ENCODE measurements at places on chromosomes 16 and 17.

- DNase-seq = no peak
These were observed 695.9 kb upstream of the CDH8 start for GRCh38 chr16:62732092-62732491.

GRCh38 chr16:53896722-53897121, 192.8 kb downstream of the FTO start:
- no peak for DNase-seq

DNA sequence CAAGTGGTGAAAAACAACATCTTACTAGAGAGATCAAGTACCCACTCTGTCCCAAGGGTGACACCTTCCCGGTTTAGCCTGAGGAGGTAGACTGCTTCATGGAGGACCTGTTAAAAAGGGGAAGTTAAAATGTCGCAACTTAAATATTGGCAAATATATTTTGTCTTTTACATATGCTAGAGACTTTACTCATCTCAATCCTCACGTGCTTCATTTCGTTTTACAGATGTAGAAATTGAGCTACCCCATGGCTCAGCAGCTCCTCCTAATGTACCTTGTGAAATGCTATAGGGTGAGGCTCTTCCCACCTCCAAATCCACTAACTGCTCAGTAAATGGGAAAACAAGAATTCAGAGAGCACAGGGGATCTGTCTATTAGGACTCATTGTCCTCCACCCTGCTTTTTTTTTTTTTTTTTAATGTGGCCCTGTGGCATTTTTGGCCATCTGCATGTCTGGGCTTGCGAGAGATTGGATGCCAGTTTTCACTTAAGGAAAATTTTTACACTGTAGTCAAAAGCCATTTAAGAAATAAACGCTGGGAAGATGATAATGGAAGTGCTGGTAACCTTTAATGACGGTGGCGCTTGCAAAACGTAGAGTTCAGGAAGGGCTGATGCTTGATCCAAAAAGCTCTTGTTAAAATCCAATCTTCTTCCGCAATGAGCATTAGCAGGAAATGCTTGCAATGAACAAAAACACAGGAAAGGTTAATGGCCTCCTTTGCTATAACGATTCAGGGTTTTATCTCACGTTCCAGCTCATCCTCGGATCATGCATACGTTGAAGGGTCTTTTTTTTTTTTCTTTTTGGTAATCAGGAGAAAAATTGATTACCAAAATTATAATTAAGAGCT, 39.8 kb downstream of the HSBP1 start:
- no peak for DNase-seq

GRCh38 chr17:82668631-82669099, 20.4 kb upstream of the WDR45B start:
- peak; percentile 38 for DNase-seq

GRCh38 chr17:6452471-6453266, 8.4 kb downstream of the PIMREG start:
- DNase-seq = no peak

DNA sequence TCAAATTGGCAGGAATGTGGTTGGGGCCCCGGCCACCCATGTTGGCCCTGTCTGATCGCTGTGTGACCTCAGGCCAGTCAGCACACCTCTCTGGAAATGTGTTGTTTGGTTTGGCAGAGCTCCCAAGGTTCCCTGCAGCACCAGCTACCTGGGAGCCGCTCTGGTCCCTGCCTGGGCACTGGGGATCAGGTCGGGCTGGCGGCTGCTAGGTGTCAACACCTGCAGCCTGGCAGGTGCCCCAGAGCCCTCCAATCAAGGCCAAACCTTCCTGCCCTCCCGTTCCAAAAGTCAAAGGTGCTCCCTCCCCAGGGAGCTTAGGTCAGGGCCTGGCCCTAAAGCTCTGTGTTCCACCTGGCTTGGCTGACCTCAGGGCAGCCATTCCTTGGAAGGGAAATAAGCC, 55.9 kb downstream of the ZDHHC7 start:
- no peak for DNase-seq

GRCh38 chr17:48757524-48757961, 29.0 kb upstream of the HOXB13 start:
- DNase-seq = no peak
